ENCODE measurements at places on chromosomes 2 and 18. TPM values are rescaled to one million over a fixed set of nuclear protein-coding genes. Genes with fewer than 3 reads are reported as not detected.

- DNase-seq: no peak
These were observed 277.3 kb downstream of the MTX2 start for GRCh38 chr2:176546550-176546949.

DNA sequence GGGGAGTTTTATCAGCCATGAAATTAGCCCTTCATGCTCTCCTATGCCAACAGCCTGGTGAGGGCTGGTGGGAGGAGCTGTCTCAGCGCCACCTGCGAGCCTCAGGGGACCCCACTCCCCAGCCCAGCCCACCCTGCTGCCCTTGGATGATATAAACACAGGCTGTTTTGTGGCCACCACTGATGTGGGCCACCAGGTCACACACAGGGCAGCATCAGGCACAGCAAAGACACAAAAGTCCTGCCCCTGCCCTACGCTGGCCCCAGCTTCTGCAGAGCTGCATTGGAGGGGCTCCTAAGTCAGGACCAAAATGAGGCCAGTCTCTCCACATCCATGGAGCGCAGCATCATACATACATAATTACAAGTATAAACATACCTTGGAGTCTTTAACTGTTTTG lies 110.6 kb upstream of the TEX51 start:
- DNase-seq: no peak

DNA sequence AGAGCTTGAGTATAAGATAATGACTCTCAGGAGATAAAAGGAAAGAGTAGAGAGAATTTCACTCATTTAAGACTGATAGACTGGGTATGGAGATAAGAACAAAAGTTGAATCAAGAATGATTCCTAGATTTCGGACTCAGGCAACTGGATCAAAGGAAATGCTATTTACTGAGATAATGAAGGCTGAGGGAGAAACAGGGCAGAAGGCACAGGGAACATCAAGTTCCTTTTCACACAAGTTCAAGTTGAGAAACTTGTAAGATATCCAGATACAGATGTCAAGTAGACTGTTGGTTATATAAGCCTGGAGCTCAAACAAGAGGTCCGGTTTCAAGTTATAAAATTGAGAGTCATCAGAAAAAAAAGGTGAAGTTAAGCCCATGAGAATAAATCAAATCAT lies 360.8 kb downstream of the TNS1 start:
- no peak for DNase-seq

DNA sequence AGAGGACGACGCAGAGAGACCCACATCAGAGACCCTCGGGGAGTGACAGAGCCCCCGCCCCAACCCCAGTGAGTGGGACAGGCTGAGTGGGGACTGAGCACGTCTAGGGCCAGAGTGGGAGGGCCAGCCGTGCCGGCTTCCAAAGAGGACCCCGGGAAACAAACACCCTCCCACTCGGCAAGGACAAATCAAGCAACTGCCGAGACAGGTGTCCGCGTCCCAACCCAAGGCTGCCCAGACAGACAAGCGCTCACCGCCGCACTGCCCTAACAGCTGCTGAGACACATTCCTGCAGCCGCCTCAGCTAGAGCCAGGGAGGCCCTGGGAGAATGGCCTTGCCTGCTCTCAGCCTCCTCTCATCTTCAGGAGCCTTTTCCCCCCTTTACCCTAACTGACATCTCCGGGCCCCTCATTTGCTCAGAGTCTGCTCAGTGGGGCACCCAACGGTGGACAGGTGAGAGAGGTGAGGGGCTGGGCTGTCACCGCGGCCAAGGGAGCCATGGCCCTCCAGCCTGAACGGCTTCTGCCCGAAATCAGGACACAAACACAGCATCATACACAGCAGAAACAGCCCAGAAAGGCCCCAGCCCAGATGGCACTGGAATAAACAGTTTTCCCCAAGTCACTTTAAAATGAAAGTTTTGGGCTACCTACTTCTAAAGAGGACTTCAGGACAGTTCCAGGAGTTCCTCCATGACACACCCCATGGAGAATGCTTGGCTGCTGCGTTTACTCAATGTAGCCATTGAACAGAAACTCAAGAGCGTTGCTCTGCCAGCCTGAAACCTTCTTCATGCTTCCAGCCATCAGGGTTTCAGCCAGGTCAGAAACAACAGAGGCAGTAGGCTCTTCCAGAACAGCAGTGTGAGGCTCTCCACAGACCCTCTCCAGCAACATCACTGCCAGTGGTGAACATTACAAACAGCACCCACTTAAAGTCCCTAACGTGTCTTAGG lies 23.6 kb downstream of the SLC66A2 start:
- DNase-seq: no peak

DNA sequence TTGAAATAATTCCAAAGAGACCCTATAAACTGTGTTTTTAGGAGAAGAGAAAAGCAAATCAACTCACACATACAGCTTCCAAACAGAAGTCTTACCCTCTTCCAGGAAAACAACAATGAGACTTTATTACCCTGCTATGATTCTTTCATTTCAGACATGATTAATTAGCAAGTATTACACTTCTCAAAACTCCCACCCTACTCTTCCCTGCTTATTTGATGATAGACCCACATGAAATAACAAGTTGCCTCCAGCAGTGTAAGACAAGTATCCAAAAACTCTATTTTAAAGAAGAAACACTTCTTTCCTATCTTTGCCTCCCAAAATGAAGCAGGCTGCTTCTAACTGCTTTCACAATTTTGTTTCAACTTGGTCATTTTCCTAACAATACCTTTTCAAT lies 4.1 kb downstream of the FIGN start:
- no peak for DNase-seq

- DNase-seq: no peak
These were observed 227.6 kb downstream of the ASXL3 start for GRCh38 chr18:33805592-33805991.

DNA sequence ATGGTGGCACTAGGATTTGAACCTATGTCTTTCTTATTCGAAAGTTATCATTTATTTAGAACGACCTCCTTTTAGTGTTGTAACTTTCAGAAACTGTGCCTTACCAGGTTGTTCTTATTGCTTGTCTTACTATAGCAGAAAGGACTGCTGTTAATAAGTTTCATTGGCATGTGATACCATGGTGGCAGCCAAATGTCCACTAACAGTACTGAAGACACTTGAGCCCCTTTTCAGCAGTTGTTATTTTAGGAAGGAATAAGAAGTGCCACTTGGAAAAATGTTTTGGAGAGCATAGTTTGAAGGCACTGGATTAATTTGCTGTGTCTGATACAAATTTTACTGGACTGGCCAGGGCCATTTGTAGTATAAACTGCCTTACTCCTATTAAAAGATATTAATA lies 37.7 kb downstream of the CEP192 start:
- no peak for DNase-seq

DNA sequence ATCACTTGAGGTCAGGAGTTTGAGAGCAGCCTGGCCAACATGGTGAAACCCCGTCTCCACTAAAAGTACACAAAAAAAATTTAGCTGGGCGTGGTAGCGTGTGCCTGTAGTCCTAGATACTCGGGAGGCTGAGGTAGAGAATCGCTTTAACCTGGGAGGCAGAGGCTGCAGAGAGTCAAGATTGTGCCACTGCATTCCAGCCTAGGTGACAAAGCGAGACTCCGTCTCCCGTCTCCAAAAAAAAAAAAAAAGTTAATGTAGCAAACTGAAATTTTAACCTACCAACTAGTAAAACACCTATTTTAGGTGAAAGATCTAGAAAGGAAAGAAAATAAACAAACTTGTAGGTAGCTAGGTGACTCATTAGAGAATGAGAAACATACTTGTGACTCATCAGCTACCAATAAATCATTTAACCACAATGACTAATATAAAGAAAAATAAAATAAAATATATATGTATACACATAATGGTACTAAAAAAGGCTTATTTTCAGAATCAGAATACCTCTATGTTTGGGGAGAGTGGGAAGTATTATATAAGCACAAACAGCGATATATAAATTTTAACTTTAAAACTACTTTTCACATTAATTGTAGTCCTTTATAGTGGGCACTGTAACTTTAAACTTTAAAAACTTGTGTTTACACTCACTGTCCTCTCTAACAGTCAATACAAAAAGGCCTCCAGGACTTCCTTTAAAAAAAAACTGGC lies 36.6 kb downstream of the DARS1 start:
- peak; percentile 62 for DNase-seq

DNA sequence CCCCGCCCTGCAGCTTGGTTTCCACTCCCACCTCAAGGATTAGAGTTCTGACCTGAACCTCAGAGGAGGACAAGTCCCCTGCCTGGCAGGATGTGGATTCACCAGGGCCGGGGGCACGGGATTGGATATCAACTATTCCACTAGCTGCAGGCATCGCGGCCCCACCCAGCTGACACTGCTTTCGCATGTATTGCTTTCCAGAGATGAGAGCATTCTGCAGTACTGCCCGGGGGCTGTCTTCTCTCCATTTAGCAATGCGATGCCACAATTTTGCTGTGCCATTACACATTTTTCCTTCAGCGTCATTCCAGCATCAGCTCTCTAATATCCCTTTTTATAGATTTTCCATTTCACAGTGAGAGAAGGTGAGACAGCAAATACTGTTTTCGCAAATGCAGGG lies 42.0 kb downstream of the CTIF start:
- no peak for DNase-seq

- no peak for DNase-seq
These were observed 5.1 kb downstream of the SLC35F6 start for GRCh38 chr2:26769089-26769761.

DNA sequence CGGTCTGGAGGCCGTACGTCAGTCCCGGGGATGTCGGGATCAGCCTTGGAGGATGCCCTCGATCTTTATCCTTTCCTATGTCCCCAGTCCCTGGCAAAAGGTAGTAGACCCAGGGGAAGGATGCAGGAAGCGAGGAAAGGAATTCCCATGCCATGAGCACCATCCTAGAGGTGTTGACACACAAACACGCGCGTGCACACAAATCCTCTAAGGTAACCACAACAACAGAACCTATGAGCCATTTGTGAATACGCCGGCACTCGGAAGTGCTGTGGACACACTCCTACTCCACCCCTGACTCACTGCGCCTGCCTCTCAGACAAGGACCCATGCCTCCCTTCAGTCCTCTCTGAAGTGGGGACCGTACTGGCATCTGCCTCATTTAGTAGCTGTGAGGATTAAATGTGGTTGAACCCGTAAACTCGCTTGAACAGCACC lies 11.3 kb upstream of the MLPH start:
- no peak for DNase-seq

DNA sequence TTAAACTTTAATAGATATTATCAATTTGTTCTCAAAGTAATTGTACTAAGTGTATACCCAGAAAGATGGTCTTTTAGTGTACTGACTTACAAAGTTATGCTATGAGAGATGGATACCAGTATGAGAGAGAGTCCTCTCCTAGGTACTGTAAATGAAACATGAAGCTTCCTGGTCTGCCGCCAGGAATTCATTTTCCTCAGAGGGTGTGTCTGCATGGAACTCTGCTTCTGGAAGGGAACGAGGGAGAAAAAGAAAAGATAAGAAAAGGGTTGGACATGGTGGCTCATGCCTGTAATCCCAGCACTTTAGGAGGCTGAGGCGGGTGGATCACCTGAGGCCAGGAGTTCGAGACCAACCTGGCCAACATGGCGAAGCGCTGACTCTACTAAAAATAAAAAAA lies 2.2 kb upstream of the SSB start:
- no peak for DNase-seq

GRCh38 chr2:54455563-54456361 lies at the start of gene SPTBN1:
Gene SPTBN1, plus strand, starts transcription at chr2:54456327. Its CDS starts 70,092 bp downstream, at chr2:54526419.
- DNase-seq: no peak

- DNase-seq: no peak
These were observed 108.0 kb upstream of the HAAO start for GRCh38 chr2:42900289-42900891.

DNA sequence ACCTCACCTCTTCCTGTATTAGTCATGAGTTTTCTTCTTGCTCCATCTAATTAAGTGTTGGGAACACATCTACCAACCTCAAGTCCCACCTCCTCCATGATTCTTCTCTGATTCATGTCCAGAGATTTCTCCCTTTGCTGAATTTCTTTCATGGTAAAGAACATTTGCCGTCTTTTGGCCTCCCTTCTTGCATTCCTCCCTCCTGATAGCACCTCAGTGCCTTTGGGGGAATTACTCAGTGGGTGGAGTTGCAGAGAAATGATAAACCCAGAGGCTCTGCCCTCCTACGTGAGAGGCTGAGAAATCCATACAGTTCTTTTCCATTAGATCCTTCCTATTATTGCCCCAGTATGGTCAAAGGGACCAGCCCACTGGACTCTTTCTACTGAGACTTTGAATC lies 651.9 kb downstream of the SLC4A3 start:
- DNase-seq: no peak

- DNase-seq: no peak
These were observed 5.8 kb downstream of the TSHZ1 start for GRCh38 chr18:75216212-75216910.

- DNase-seq: no peak
These were observed 265.3 kb downstream of the ZEB2 start for GRCh38 chr2:144254342-144255235.

- DNase-seq: no peak
These were observed 115.0 kb downstream of the CELF4 start for GRCh38 chr18:37450434-37451132.

- no peak for DNase-seq
These were observed 65.4 kb upstream of the HNRNPA3 start for GRCh38 chr2:177147093-177147694.

DNA sequence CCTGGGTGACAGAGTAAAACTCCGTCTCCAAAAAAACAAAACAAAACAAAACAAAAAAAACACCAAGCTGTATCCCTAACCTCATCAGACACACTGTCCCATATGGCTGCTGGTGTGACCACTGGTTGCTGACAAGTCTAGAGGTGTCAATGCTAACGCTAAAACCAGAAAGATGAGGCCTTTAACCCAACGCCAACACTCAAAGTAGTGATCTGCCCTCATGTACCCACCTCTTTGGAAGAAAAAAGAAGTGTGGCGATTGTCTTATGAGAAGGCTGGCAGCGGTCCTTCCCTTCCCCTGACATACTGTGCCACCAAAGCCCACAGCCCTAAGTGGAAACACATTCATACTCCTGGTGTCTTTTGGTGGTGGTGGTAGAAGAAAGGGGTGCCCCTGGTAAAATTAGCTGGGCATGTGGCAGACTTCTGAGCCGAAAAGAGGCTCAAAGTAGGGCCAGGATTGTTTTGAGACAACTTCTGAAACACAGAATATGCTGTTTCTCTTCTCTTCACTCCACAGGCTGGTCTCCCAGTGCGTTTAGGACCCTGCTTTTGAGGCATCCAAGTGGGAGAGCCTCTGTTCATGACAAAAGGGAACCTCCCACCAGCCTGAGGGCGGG lies 9.8 kb downstream of the SERTAD2 start:
- DNase-seq: no peak

GRCh38 chr2:8064603-8065002 lies 617.3 kb upstream of the ID2 start:
- DNase-seq: no peak

The ORC4 gene
- 28.5 TPM for total RNA-seq

The CNGA3 gene
- total RNA-seq: not detected

The VWC2L gene
- total RNA-seq: not detected

The MC5R gene
- not detected for total RNA-seq

The G6PC2 gene
- not detected for total RNA-seq

The CNTNAP5 gene
- not detected for total RNA-seq

The LYPD1 gene
- not detected for total RNA-seq

The WIPF1 gene
- 282 TPM for total RNA-seq
